Umbilical cord (tissue), 2 donors: ENCODE measurements at places on chromosomes 12 and 14. TPM values are rescaled to one million over a fixed set of nuclear protein-coding genes. Genes with fewer than 3 reads are reported as not detected.

DNA sequence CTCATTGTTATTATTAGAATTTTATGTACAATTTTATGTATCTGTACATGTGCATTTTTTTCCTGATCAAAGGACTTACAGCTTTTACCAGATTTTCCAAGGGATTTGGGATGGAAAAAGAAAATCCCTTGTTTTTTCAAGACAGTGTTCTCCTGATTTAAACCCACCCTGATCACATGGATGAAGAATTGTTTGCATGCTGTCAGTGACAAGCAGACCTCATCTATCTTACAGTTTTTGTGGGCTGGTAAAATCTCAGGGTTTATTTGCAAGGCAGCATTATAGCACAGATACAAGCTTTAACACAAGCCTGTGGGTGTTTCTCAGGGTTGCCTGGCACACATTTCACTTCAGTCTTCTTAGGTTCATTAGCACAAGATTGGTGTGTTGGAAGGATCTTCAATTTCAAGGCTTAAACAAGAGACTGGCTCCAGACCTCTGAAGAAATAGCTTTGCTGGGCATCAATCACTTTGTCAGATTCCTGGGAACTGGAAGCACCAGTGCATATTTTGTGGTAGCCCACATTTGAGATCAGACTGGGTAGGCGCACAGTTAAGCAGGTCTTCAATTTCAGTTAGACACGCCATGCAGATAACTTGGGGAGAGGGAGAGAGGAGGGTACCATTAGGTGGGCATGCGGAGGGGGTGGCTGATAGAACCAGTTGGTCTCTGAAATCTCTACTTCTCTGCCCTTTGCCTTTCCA, 118.0 kb downstream of the TBX5 start:
- peak; percentile 91 for DNase-seq

PMCH gene
- total RNA-seq, result 0.96 TPM

- DNase-seq, result no peak
These were observed 5.6 kb upstream of the PNMA1 start for GRCh38 chr14:73719791-73720190.

- DNase-seq, result no peak
These were observed 333.5 kb downstream of the AEBP2 start for GRCh38 chr12:19772776-19773175.

DNA sequence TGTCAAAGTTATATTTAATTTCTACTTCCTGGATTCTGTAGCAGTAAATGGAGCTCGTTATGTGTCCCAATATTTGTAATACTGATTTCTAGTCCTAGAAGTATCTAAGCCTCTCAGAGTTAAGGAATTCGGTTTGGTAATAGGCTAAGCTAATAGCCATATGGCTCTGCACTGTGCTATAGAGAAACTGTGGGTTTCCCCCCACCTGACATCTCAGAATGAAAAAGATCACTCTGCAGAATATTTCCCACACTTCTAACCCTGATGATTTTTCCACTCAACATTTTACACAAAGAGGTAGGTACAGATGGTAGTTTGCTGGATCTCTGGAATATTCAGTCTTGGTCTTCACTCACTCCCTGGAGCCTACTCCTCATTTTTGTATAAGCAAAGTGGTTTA, 71.2 kb downstream of the BORCS5 start:
- DNase-seq, result no peak

DNA sequence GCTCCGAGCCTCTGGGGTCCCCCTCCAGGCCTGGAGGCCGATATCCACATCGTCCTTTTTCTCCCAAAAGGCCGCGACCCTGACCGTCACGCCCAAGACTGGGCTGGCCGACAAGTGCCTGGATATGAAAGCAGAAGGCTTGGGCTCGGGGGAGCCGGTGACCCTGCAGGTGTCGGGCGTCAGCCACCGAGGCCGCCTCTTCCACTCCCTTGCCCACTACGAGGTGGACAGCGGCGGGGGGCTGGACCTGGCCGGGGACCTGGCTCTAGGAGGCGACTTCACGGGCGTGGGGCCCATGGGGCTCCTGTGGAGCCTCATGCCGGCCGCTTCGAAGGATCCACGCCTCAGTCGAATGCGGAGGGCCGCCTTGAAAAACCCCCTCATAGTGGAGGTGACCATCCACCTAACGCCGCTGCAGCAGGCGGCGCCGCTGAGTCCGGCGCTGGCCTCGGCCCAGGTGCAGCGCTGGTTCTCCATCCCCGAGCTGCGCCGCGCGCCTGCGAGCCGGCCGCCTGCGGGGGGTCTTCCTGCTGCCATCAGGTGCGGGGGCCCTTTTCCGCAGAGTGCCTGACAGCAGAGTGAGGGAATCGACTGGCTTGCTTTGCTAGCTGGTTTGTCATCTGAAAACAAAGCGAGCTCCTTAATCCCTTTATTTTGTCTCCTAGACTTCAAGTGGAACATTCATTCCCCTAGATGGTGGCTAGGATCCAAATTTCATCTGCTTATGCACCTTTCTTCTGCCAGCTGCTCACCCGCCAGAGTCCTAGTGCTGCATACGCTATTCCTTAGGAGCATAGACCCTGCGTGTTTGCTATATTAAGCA, 10.6 kb upstream of the DNAL1 start:
- DNase-seq, result no peak

DNA sequence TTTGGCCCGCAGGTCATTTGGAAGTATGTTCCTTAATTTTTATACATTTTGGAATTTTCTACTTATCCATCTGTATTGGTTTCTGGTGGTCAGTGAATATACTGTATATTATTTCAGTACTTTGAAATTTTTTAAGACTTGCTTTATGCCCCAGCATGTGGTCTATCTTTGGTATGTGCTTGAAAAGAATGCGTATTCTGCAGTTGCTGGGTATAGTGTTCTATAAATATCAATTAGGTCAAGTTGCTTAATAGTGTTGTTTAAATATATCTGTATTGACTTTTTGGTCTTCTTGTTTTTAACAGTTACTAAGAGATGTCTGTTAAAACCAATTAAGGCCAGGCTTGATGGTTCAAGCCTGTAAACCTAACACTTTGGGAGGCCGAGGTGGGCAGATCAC, 21.7 kb upstream of the SIX1 start:
- no peak for DNase-seq

GRCh38 chr12:5905757-5906156, 39.3 kb downstream of the ANO2 start:
- no peak for DNase-seq

DNA sequence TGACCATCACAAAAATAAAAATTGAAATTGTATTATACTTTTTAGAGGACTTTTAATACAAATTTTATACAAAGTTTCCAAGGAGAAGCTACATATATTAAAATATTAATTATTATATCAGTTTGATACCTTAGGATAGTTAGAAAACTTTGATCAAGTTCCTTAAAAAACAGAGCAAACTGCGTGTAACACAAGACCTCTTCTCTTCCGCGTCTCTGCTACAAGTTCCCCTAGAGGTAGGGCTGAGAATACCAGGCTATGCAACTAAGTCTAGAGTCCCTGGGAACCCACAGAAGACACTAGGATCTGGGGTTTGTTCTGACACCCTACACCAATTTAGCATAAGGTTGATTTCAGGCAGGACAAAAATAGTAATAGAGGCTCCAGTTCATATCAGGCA, 319.0 kb downstream of the FOXG1 start:
- DNase-seq, result no peak

CPNE6 gene
- total RNA-seq, result 2.4 TPM

- DNase-seq, result peak; percentile 40
These were observed 61.9 kb upstream of the MAX start for GRCh38 chr14:65164068-65164824.

GRCh38 chr12:12481631-12482030, 81.0 kb downstream of the DUSP16 start:
- no peak for DNase-seq

- DNase-seq, result no peak
These were observed 5.7 kb upstream of the GPR65 start for GRCh38 chr14:87999277-87999676.

PLA2G1B gene
- total RNA-seq, result not detected

KCNK10 gene
- total RNA-seq, result 2.9 TPM

ACOT4 gene
- total RNA-seq, result 4.3 TPM

POTEM gene
- total RNA-seq, result not detected

GRCh38 chr12:37548266-37548805, 768.2 kb upstream of the ALG10B start:
- no peak for DNase-seq

DNA sequence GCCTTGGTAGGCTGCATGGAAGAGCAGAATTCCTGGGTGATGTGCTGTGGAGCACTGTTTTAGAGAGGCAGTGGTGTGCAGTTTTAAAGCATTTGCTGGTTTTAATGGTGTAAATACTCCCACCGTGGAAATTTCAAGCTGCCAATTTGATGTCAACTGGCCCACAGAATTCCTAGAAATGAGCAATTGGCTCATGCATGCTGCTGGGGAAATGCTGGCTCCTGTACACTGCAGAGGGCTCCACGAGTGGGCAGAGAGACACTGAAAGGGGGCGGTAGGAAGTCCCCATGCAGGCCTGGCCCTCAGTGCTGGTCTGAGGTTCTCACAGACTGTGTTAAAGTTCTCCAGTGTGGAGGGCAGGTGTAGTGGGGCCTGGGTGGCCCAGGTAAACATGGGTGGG, 99.4 kb upstream of the NTF3 start:
- no peak for DNase-seq

- no peak for DNase-seq
These were observed 364.9 kb upstream of the KITLG start for GRCh38 chr12:88945051-88945732.

- DNase-seq, result peak; percentile 40
These were observed 552 bp downstream of the TAPBPL start for GRCh38 chr12:6452245-6452943.

DNA sequence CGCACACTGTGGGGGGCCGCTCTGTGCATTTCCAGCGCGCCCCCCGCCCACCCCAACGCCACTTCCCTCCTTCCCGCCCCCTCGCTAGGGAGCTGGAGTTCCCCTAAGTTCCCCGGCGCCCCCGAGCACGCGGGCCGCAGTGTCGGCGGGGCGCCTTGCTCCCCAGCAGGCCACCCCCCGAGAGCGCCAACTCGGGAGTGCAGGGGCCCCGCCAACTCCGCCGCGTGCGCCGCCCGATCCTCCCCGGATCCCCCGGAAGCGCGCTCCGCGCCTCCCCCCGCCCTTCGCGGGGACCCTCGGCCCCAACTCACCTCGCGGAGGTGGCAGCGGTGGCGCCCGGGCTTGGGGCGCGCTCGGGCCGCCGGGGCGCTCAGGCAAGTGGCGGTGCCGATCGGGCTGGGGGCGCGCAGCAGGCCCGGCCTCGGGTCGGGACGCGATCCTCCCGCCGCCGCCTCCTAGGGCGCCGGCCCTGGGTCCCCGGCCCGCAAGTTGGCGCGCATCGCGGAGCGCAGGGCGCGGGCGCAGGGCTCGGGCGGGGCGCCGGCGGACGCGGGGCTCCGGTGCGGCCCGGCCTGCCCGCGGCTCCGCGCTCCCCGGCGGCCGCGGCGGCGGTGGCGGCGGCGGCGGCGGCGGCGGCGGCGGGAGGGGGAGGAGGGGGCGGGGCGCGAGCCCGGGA, at the start of gene NCOR2:
TSS of gene NCOR2 (minus strand) at position 616 of the 676 bp plus-strand sequence. CDS start 72,361 bp downstream, outside the sequence.
- no peak for DNase-seq

- no peak for DNase-seq
These were observed 158.3 kb downstream of the SEC23A start for GRCh38 chr14:38944691-38945090.

- no peak for DNase-seq
These were observed 19.8 kb upstream of the AQP2 start for GRCh38 chr12:49930515-49931288.

DNA sequence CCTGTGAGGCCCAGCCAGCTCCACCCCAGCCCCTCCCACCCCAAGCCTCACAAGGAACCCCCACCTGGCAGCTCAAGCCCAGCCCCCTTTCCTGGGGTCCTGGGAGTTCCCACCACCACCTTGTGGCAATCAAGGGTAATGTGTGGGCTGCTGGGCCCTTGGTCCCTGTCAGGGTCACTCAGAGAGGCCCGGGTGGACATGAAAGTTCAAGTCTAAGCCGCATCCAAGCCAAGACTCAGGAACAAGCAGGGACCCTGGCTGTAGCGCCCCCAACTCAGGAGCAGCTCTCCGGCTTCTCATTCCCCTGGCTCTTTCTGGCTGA, 106.4 kb upstream of the C14orf180 start:
- DNase-seq, result no peak

ADAM21 gene
- total RNA-seq, result 3.4 TPM

SMCO2 gene
- 14.2 TPM for total RNA-seq
